Cortex of kidney (tissue), 1 donor: ENCODE measurements at places on chromosomes 2 and 18.

DNA sequence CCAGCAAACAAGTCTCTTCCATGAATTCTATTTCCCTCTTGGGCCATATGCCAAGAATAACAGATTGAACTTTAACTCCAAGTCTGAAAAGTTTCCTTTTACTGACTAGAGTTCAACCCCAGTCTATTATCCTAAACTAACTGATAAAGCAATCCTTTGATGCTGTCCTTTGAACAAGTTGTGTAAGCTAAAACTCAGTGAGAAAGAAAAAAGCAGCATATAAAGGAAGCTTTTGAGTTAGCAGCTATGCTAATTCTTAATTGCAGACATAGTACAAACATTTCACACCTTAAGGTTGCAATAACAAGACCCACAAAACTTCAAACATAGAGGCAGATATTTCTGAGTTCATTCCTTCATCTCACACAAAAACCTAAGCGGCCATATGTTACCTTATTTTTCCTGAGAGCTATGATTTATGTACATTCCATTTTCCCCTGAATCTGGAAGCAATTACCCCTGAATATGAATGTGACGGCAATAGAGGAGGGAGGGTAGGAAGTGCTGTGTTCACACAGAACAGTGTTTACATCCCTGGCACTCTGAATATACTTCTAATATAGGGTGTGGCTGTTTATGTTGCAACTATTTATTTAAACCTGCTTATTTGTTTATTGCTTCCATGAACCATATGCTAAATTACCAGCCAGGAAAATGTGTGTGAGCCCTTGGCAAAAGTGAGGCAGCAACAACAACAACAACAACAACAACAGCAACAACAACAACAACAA lies 180.6 kb downstream of the IRS1 start:
- no peak for DNase-seq

DNA sequence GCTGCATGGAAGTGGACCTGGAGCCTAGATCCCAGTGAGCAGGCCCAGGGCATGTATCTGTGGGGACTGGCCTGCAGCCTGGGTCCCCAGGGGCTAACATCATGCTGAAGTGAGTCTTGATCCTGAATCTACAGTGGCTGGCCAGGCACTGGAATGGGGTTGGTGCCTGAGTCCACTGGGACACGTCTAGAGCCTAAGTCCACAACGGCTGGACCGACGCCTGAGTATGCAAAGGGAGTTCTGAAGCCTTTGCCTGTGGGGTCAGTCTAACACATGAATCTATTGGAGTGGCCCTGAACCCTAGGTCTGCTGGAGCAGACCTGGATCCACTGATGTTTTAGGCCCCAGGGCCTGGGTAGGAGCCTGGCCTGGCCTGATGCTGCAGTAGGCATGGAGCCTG lies 665.5 kb downstream of the DCDC2C start:
- no peak for DNase-seq

DNA sequence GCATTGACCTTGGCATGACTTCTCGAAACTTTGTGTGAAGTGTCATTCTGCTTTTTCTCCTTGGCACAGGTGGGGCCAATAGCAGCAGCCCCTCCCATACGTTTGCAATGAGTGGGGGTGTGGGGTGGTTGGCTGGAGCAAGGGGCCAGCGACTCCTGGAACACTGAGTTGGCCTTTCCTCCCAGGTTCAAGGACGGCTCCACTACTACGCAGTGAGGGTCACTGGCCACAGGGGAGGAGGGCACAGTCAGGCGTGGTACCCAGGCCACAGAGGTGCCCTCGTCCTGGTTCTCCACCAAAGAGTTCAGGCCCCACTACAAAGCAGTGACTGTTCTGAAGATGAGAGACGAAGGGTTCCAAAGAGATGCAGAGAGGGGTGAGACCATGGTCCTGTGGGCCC lies 70.6 kb upstream of the OTOS start:
- DNase-seq = no peak

GRCh38 chr2:145652571-145653545 lies 1132.9 kb upstream of the ZEB2 start:
- DNase-seq = no peak

DNA sequence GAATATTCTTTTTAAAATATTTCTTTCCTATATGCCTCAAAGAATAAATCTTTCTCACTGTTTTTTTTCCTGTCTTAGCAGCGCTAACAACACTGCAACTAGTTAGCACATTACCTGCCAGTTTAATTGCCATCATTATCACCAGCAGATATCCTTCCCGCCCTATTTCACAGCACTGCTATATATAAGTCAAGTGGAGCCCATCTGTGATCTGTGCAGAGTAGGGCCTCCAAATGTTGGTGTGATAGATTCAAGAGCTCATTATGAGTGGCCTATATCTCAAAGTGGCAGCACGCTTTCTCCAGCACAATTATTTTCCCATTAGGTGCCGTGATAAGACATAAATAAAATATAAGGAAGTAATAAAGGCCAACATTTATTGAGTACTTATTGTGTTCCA lies 19.8 kb upstream of the RGPD4 start:
- no peak for DNase-seq

DNA sequence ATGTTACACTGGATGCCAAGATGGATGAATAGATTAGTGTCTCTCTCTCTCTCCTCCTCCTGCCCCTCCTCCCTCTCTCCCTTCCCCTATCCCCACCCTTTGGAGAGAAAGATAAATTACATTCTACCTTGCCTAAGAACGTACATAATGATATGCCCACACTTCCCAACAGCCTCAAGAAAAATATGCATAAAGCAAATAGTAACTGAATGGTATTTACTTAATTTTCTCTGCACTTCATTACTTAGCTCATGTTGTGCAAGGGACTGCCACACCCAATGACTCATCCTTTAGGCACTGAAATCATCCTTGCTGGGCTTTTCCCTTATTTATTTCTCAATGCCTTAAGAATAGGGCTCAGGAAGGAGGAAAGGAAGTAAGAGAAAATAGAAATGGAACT lies 137.3 kb upstream of the PID1 start:
- no peak for DNase-seq

GRCh38 chr2:41859615-41860514 lies 188.0 kb upstream of the PKDCC start:
- DNase-seq = no peak

GRCh38 chr2:13240061-13240460 lies 523.3 kb downstream of the TRIB2 start:
- no peak for DNase-seq

DNA sequence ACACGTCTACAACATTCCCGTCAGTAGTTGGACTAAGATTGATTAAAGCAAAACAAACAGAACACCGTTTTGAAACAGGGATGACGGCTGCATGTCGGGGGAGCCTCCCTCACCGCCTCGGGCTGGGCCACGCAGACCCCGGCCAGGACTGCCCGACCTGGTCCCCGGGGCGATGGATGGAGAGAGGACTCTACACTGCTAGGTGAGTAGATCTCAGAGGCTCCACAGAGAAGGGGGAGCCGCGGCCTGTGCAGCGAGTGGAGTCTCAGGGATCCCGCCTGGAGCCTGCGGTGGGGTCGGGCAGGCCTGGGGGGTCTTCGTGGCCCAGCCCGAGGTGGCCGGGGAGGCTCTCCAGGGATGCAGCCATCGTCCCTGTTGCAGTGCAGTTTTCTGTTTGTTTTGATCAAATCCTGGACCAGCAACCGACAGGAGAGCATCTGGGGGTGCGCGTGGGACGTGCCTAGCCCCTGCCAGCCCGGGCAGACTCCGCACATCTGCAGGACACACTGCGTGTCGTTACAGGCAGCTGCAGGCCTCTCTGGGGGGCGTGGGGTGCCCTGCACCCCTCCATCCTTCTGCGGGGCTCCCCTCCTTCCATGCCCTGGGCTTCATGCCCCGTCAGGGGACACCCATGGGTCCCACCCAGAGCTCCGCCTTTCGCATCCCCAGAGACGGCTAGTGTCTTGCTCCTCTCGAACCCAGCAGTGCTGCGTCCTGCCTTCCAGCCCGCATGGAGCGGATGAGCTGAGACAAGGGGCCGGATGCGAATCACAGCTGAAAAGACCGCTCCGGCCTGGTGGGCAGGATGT lies 143.6 kb downstream of the RTP5 start:
- DNase-seq = no peak

DNA sequence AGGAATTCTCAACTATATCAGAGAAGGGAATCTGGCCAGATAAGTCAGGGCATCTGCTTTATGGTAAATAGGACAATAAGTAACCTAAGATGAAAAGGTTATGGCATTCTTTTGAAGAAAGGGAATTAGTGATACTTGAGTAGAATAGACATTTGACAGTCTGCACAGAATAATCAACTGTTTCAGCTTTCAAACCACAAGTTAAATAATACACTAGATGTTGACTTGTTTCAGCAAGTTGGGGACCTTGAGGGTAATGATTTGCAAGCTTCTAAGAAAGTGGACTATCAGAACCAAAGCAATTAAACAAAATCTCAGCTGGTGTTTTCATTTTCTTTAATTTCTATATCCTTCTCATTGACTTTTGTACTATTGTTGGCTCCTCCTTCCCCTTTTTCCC lies 54.5 kb downstream of the SLC39A10 start:
- DNase-seq = no peak

DNA sequence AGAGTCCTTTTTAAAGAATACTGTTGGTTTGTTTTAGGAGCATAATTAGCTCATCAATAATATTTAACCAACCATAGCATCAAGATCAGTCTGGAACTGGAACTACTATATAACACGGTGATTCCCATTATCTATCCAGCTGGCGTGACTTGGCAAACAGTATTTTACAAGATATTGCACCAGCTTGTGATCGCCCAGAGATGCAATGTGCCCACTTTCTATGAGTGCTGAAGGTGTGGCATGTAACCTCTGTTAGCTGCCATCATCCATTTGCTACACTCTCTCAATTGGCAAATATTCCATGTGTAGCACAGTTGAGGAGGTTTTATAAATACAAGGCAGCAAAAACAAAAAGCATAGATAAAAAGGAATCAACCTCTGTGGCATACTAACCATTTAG lies 64.9 kb downstream of the FIGN start:
- DNase-seq = no peak

- no peak for DNase-seq
Observed at GRCh38 chr2:29663268-29663667, 258.1 kb downstream of the ALK start.
